ENCODE measurements at places on chromosomes 2 and 18.

DNA sequence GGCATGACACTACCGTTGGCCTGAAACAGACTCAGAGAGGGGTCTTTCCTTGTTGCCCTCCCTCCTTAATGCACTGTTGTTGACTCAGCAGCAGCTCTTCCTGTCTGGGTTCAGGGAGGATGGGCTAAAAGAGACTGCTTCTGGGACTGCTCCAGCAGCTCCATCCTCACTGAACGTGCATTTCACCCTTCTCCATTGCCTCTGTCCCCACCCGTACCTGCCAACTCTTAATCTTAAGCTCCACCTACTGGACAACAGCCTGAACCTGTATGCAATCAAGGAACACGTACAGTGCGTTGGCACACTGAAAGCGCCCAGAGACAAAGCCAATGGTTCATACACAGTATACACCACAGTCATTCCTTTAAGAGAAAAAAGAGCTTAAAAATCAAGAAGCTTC lies 230.8 kb upstream of the RAB6C start:
- DNase-seq: peak; percentile 74

- no peak for DNase-seq
Observed at GRCh38 chr2:210028178-210028577, 25.7 kb downstream of the RPE start.

- DNase-seq: no peak
Observed at GRCh38 chr18:34639687-34640086, 70.4 kb upstream of the DTNA start.

GRCh38 chr2:108240966-108241365 lies 1.2 kb downstream of the SULT1C3 start:
- no peak for DNase-seq

GRCh38 chr2:10079870-10080535 lies at the start of gene CYS1:
CYS1 (minus strand) TSS chr2:10080411; CDS start chr2:10080223, 188 bp downstream.
- DNase-seq: no peak
